ENCODE measurements at places on chromosomes 6 and 20. TPM values are rescaled to one million over a fixed set of nuclear protein-coding genes. Genes with fewer than 3 reads are reported as not detected.

EPPIN gene
- not detected for total RNA-seq

SNAP91 gene
- not detected for total RNA-seq

AHCY gene
- total RNA-seq: 110 TPM

PRR18 gene
- not detected for total RNA-seq

DNA sequence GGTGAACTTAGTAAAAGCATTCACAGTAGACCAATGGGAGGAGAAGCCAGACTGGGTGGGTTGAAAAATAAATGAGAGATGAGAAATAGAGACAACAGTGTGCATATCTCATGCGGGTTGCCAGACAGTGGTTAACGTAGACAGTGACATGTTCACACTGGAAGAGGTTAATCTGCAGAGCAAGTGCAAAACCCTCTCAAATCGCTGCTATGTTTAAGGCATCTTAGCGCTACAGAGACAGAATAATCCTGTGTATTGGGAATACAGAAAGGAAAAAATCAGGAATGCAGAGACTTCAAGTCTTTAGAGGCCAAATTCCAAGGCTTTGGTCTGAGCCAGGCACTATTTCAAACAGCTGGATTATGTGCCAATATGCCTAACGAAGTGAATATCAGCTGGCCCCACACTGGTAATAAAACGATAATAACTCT, 107.1 kb downstream of the TSHZ2 start:
- H3K27me3 ChIP-seq: no peaks in the 10 kb centered on the region
- no peak overlapping the region for H3K4me3 ChIP-seq
- H3K27ac ChIP-seq: no peak overlapping the region
- no peak for DNase-seq
